ENCODE measurements at places on chromosomes 6 and 20.

- no peak for DNase-seq
Measured at GRCh38 chr20:36071848-36072247, 82.7 kb upstream of the EPB41L1 start.

GRCh38 chr20:40156600-40157317 lies 532.3 kb downstream of the MAFB start:
- DNase-seq = no peak

DNA sequence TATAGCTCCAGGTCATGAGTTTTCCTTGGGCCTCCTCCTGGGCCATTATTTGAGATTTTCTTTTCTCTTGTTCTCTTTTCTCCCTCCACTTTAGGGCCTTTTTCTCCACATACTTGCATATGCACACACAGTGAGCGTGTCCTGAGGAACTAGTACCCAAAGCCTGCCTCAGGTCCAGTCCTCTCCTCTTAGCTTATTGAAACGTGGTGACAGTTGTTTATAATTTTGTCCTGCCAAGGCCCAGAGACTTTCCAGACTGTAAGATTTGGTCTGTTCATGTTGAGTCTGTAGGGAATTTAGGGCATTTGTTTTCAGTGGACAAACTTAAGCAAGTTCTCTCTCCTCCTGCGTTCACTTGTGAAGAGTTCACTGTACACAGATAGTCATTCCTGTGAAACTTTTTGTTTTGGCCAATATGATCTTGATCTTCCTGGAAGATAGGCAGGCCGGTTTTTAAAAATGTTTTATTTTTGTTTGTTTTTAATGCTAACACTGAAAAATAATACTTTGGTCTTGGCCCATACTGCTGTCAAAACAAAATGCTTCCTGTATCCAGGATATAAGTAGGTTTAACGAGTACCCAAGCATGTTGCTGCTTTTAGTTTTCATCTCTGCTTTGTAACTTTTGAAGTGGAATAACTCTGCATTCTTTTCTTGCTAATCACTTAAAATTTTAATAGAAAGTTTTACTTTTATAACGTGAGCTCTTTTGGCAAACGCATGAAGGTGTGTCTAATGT lies 20.7 kb downstream of the LRRC1 start:
- DNase-seq = no peak

DNA sequence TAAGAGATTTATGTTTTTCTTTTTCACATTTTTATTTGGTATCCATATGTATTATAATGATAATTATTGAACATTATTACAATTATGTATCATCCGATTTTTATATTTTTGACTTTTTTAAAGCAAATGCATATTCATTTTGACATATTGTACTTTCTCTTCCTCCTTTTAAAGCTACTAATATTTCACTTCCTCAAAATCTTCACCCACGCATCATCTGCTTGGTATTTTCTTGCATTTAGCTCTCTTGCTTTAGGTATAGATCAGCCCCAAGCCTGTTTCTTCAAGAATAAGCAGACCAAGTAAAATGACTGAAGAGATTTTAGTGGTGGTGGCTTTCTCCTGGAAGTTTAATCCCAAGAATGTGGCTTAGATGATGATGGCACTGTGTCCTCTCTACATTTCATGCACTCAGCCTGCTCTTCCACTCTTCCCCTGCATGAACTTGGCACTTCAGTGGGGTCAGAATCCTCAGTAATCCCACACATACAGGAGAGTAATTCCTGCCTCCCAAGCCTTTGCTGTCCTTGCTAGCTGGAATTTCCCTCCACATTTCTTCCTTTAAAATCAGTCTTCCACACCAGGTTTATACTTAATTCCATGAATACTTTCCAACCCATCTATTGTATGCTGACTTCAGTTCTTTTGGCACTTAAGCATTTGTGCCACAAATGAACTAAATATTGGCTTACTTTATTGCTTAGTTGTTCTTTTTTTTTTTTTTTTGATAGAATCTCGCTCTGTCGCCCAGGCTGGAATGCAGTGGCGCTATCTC lies 8.2 kb downstream of the NCOA7 start:
- DNase-seq = peak; percentile 7

- DNase-seq = no peak
Measured at GRCh38 chr6:90983462-90983861, 396.6 kb upstream of the MAP3K7 start.

GRCh38 chr6:108260126-108260808 lies 573 bp downstream of the SNX3 start:
- no peak for DNase-seq

DNA sequence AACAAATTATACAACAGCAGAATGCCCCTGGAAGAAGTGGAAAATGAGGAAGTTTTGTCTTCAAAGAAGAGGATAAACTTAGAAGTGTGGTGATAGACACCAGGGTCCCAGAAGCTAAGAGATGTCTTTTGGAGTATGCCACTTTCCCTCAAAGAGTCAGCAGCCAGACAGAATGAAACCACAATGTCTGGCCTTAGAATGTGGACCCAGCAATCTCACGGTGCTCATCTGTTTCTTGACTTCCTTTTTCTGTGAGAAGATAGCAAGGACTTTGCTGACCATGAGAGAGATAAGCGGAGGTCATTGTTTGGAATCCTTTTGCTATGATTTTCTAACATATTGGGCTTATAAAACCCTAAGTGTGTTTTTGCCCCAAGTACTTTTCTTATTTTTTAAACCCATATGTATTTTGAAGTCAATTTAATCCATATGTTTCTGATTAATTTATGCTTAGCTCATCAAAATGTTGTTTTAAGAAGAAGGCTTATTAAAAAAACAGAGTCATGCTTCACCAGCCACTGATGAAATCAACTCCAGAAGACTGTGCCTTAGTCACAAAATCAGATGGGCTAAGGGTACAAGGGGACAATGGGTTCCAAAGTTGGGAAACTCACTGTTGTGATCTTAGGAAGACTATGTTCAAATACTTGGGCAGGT lies 451.2 kb upstream of the JAG1 start:
- DNase-seq = peak; percentile 3

Data from GF-D8 (cell line).